ENCODE measurements at places on chromosomes 5 and 9. TPM values are rescaled to one million over a fixed set of nuclear protein-coding genes. Genes with fewer than 3 reads are reported as not detected.

The OR1Q1 gene
- 0.72 TPM for total RNA-seq

The CCDC183 gene
- 2.3 TPM for total RNA-seq

- no peak for DNase-seq
These were observed 73.5 kb downstream of the RPS6 start for GRCh38 chr9:19306568-19306967.

DNA sequence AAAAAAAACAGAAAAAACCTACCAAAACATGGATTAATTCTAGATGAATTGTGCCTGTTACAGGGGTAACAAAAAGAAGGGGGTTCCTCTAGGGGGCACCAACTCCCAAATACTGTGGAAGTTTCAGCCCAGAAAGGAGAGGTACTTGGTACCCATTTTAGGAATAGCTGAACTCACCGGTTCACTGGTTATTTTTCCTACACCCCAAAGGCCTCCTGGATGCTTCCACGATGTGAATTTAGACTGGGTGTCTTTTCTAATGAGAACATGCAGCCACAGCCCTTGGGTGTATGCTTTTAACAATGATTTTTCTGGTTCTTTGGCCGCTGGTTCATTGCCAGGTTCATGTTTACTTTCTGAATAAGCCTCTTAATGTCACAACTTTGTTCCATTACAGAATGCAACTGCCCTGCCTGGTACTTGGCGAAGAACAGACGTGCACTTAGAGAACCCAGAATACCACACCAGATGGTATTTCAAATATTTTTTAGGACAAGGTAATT is 46.7 kb downstream of the GARNL3 start:
- DNase-seq, result no peak

DNA sequence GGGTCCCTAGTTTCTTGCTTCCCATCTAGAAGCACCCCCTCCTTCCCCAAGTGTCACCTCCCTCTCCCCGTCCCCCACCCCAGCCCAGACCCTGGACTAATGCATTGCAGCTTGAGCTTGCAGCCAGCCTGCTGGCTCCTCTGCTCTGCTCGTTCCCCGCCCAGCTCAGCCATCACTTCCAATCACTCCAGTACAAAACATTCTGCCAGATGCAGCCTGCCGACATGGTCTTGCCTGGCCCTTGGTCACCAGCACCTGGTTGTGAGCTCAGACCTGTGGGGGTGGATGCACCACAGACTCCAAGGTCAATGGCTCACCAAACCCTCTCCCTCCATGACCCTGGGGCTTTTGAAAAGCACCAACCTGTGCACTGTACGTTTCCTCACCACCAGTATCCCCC is 172.9 kb upstream of the SMIM23 start:
- DNase-seq, result no peak

DNA sequence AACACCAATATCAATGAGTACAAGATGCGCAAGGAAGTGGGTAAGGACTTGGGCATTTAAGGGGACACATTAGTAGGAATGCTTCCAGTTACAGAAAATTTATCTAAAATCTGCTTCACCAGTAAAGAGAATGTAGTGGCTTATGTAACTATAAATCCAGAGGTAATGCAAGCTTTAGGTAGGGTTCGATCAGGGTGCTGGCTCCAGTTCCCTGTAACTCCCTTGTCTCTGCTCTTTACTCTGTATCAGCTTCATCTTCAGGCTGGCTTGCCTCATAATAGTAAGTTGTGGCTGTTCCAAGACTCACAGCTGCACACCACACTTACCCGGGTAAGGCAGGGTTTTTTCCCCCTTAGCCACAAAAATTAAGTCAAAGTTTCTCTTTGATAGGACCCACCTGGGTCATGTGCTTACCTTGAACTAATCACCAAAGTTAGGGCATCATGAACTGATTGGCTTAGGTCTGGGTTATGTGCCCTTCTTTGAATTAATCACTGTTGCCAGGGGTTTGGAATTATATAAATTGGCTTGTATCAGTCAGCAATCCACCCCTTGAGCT is 35.5 kb downstream of the ARHGEF37 start:
- no peak for DNase-seq

DNA sequence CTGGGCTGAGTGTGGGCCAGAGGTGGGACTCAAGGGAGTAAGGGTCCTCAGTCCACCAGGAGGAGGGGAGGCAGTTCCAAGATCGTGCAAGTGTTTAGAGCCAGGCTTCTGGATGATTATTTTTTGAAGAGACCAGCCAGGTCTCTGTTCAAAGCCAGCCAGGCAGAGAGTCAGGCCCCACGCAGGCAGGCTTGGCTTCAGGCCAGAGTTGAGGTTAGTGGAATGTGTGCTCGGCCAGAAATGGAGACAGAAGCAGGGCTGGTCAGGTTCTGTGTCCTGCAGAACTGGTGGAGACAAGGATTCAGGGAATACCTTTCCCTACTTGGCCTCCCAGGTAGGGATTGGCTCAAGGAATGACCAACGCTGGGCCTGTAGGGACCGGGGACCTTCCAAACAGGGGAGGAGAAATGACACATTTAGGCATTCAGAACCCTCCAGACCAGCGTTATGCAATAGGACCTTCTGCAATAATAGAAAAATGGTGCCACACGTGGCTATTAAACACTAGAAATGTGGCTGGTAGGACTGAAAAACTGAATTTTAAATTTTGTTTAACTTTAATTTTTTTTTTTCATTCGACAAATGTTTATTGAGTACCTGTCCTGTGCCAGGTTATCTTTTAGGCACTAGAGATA is 106.2 kb downstream of the CMYA5 start:
- DNase-seq, result no peak
